ENCODE measurements at places on chromosomes 13 and 19.

GRCh38 chr19:30943101-30943843, 406.0 kb downstream of the TSHZ3 start:
- DNase-seq = no peak

GRCh38 chr13:34011552-34012085, 193.7 kb downstream of the RFC3 start:
- DNase-seq = no peak

- DNase-seq = no peak
These were observed 8.6 kb downstream of the FPR3 start for GRCh38 chr19:51803519-51803918.

DNA sequence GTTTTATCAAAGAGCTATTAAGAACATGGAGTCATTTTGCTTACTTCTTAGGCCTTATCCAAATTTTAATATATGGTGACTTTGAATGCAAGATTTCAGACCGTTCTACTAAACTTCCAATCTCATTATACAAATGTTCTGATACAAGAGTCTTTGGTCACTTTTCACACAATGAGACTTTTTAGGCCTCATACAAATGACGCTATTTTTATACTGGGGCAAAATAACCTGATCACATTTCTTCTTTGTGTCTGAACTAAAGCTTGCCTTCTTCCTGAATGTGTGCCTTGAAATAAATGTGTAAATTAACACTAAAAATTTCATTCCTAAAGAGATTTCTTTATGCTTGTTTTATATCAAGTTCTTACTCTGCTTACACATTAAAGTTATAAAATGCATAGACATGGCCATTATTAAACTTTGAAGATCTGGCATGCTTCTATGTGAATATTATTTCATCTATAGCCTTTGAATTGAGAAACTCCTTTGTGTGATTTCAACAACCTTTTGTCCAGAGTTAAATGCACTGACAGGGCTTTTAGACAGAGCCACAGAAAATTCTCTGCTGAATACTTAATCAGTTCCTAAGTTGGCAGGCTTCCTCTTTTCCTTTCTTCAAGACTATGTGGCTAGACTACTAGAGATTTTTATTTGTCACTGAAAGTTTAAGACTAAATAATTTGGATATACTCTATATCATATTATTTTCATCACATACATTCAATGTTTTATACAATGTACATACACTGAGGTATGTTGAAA, 86.1 kb downstream of the EDNRB start:
- DNase-seq = peak; percentile 76

DNA sequence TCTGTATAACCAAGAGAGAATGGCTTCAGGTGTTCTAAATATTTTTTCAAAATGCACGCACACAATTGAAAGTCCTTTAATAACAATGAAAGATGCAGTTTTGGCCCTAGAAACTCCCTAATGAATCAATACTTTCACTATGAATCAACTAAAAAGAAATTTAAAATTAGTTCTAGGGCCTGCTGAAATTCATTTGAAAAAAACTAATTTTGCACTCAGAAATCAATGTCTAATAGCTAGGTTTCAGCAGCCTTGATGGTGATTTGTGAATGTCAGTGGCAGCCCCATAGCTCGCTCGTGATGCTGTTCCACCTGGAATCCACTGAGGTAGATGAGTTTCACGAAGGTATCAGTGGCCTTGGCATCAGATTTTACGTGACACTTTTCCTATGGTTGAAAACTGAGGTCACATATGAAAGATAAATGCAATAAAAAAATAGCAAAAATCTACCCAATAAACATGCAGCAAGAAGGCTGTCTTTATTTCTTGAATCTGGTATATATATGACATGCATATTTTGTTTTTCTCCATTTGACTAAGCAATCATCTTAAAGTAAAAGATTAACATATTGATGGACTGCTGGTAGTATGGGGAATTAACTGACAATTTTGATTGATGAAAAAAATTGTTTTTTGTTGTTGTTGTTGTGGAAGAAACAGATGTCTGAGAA, 141.0 kb downstream of the AKAP11 start:
- DNase-seq = no peak

DNA sequence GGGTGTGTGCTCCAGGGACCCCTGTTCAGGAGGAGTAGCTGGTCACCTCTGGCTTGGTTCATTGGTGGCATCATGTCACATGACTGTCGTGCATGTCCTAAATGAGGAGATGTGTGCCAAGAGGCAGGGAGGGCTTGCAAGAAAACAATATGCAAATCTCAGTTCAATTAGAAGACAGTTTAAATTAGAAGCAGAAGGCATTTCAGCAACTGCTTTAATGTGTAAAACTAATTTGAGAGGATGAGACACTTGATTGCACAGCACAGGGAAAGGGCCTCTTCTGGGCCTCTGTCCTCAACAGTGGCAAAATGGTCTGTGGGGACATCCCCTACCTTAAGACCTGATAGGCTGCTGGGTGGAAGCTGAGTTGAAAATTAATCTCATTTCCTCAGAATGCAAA, 54.6 kb downstream of the SPATA13 start:
- DNase-seq = no peak

GRCh38 chr13:93472296-93472695, 245.7 kb downstream of the GPC6 start:
- DNase-seq = no peak

DNA sequence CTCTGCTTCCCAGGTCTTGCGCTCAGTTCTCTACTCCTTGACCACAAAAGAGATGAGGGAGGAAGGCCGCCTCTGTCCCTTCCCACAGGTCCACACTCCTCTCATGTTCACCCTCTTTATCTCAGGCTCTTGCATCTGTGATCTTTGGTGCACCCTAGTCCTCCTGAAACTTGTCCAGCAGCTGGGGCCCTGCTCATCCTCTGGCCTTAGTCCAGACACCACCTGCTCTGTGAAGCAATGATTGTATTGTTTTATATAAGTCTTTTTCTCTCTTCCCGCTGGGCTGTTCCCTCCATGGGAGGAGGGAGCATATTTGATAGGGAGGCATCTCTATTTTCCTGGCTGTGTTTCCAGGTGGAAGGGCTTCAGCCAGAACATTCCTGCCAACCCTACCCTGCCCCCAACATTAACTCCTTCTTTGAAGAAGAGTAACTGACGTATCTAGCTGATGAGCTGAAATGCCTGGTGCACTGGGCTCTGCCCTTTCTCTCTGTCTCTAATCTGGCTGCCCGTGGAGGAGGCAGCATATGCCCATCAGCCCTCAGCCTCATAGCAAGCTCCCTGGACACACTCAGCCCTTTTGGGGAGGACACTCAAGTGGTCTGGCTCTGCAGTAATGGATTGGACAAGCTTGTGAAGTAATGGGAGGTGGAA, 38.2 kb upstream of the SIAH3 start:
- DNase-seq = no peak
